ENCODE measurements at places on chromosomes 2 and 18.

DNA sequence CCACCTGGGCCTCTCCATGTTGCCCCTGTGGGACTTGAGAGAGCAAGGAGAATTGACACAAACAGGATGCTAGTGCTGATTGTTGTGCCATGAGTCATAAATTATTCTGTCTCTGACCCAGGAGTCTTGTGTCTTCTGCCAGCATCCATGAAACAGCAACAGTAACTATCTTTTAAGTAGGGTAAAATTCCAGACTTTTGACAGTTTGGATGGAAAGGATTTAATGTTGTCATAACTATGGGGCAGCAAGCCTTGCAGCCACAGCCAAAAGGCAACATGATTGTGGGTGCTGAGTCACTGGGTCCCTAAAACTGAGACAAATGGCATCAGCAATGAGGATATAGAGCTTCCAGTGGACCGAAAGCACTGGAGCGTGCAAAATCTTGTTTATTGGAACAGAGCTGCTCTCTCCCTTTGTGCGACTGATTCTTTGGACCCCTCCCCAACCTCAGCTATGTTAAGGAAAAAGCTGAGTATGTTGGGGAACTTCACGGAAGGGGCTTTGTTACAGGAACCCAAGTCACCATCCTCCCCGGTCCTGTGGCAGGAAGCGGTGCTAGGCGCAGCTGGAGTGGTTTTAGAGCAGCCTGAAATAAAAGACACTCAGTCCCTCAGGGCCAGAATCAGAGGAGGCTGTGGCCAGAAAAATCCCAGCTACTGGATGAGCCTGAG, 9.6 kb upstream of the ITPRIPL1 start:
- DNase-seq = no peak

- DNase-seq = no peak
Observed at GRCh38 chr2:12271589-12271984, 445.1 kb upstream of the TRIB2 start.

DNA sequence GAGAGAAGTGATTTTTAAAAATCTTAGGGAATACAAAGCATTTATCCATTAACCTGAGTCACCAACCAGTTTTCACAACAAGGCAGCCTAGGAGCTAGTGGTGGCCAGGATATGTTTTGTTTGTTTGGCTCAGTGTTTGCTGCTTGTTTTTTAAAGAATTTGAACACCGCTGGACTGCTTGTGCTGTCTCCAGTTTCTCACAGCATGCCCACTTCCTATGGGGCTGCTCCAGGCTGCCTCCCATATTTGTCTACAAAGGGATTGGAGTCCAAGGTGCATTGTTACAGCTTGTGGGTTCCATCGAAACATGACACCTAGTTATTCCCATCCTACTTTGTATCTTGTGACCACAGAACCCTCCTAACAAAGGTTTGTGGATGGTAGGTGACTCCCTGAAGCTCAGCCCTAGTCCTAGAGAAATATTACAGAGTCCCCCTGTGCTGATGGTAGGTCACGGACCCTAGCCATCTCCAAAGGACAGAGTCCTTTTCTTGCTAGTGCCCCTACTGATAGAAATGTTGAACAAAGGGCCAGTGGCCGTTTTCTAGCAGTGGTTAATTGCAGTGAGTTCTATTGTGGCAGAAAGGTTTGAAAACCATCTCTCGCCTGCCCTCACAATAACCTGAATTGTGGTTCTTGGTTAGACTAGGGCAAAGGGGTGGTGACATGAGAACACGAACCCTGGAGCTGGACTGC, 23.2 kb downstream of the GPR39 start:
- no peak for DNase-seq

- no peak for DNase-seq
Observed at GRCh38 chr2:51413726-51414125, 381.8 kb upstream of the NRXN1 start.

DNA sequence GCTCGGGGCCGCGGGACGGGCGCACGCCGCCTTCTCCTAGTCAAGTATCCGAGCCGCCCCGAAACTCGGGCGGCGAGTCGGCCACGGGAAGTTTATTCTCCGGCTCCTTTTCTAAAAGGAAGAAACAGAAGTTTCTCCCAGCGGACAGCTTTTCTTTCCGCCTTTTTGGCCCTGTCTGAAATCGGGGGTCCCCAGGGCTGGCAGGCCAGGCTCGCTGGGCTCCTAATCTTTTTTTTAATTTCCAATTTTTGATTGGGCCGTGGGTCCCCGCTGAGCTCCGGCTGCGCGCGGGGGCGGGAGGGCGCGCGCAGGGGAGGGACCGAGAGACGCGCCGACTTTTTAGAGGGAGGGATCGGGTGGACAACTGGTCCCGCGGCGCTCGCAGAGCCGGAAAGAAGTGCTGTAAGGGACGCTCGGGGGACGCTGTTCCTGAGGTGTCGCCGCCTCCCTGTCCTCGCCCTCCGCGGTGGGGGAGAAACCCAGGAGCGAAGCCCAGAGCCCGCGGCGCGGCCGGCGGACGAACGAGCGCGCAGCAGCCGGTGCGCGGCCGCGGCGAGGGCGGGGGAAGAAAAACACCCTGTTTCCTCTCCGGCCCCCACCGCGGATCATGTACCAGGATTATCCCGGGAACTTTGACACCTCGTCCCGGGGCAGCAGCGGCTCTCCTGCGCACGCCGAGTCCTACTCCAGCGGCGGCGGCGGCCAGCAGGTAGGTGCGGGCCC, 617 bp downstream of the FOSL2 start:
- no peak for DNase-seq

- DNase-seq = no peak
Observed at GRCh38 chr2:28247734-28248133, 144.9 kb upstream of the FOSL2 start.

GRCh38 chr2:129813404-129813803, 166.1 kb upstream of the RAB6C start:
- DNase-seq = no peak

DNA sequence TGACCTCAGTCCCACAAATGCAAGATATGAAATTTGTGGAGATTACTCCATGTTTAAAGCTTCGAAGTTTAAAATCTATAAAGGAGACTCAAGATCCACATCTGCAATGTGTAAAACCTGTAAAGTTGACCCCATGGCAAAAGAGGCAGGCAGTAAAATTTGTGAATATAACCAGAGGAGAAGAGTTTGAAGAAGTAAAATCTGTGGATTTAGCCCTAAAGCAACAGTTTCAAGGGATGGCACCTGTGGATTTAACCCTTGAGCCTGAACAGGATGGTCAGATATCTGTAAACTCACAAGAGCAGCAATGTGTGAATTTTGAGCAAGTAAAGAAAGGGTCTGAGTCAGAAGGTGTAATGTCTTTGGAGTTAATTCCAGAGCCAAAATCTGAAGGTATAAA, 11.2 kb upstream of the ZNF512 start:
- no peak for DNase-seq

DNA sequence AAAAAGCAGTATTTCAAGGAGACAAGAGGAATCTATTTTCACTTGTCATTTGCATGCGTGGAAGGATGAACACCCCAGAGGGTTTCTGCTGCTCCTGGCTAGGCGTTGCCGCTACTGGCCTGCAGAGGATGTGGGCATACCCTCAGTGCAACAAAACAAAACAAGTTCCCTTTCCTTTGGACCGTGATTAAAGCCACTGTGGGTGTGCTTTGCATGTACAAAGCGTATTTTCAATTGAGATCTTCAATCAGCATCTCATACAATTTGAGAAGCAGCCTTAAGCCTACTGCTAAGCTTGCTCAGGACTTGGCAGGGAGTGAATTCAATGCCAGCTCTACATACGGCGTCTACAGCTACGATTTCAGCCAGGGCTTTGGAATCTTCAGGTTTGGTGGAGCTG, 298.4 kb downstream of the LPIN1 start:
- DNase-seq = no peak

- DNase-seq = no peak
Observed at GRCh38 chr2:230267059-230267458, 41.5 kb downstream of the SP140 start.

GRCh38 chr2:54404270-54404669, 51.9 kb upstream of the SPTBN1 start:
- DNase-seq = no peak

DNA sequence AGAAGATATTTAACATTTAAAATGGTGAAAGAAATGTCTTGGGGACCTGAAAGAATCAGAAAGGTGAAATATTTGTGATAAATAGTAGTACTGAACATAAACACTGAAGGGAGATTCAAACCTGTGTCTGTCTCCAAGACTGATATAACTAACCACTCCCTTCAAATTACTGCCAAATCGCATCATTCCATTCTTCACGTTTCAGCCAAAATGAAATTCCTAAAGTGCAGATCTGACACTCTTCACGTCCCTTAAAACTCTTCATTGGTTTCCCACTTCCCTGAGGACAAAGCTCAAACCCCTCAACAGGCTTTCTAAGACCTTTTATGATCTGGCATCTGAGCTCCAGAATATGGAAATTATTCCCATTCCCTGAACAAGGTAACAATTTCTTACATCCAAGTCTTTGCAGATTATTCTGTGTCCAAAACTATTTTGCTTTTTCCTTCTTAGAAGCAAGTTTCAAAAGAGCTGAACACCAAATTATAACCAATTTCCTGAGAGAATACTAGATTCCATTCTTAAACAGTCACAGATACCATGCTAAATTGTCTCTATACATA, 18.9 kb downstream of the SLC8A1 start:
- DNase-seq = no peak

- DNase-seq = no peak
Observed at GRCh38 chr2:219661955-219662395, 34.5 kb downstream of the SLC4A3 start.

DNA sequence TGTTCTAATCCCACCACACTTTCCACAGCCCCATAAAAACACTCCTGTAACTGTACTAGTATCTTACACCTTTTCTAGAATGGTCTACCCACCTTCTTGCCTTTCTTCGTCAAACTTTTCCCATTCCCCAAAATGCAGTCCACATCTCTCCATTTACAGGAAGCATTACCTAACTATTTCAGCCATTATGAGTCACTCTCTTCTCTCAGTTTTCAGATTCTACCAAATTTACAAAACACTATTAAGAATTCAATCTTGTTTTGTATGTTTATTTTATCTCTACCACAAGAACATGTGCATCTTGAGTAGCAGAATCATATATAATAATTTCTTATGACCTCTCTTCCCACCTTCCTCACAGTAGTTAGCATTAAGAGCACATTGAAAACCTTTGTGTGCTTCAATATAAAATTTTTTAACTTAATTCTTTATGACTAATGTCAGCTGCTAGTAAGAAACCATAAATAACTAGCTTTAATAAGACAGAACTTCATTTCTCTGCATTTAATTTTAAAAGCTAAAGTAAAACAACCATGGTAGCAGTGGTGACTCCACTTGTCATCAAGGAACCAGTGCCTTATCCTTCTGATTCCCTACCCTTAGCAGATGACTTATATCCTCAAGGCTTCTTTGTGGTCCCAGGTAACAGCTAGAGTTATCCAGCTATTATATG, 56.6 kb upstream of the MAP2 start:
- DNase-seq = no peak

GRCh38 chr2:39697454-39697853, 31.7 kb downstream of the TMEM178A start:
- DNase-seq = no peak

DNA sequence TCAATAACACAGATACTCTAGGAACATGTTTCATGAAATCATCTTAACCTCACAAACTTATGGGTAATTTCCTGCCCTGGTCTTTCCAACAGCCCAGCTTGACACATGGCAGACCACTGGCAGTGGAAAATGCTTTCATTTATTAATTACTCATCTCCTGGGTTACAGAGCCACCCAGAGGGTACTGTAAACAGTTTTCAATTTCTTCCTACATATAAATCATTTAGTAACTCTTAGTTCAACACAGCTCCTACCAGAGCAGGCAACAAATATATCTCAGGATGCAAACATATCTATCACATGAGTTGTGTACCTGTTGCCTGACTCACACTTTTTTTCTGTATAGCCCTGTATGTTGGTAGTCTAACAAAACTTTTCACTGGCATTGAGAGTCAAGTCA, 99.2 kb upstream of the VRK2 start:
- no peak for DNase-seq

DNA sequence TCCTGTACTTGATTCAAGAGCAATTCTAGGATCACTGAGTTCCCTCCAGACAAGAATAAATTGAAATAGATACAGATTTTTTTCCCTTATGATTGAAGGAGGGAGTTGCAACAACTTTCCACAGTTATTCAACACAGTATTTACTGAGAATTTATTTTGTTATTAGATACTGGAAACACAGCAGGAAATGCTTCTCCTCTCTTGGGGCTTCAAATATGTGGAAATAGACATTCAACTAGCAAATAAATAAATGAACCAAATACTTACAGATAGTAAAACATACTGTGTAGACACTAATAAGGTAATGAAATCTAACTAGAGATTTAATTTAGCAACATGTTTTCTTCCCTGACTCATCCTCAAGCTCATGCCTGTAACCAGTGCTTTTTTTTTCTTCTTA, 169.2 kb downstream of the LNPK start:
- no peak for DNase-seq

- no peak for DNase-seq
Observed at GRCh38 chr18:49175071-49175470, 224.3 kb upstream of the SMAD7 start.

- DNase-seq = no peak
Observed at GRCh38 chr18:50742952-50743351, 76.9 kb downstream of the MRO start.

GRCh38 chr2:80403081-80403480, 98.5 kb upstream of the LRRTM1 start:
- DNase-seq = no peak

DNA sequence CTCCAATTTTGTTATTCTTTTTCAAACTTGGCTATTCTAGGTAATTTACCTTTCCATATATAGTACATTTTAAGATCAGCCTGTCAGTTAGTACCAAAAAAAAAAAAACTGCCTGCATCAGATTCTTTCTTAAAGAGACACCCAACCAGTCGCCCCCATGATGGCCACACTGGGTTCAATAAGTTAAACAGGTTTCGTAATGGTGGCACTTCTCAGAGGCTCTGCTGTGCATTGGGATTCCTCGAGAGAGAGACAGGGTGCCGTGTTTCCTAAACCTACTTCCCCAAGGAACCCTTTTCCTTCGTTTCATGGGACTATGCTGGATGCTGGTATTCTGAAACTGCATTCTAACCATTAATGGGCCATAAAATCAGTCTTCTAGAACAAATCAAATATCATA, 37.4 kb downstream of the MYO7B start:
- no peak for DNase-seq

- no peak for DNase-seq
Observed at GRCh38 chr2:227376656-227377396, 2.3 kb downstream of the TM4SF20 start.
